NCI-H774 (cell line): ENCODE measurements at places on chromosomes 1 and 21.

GRCh38 chr1:232613752-232614381 lies 16.1 kb downstream of the SIPA1L2 start:
- peak; percentile 63 for DNase-seq

DNA sequence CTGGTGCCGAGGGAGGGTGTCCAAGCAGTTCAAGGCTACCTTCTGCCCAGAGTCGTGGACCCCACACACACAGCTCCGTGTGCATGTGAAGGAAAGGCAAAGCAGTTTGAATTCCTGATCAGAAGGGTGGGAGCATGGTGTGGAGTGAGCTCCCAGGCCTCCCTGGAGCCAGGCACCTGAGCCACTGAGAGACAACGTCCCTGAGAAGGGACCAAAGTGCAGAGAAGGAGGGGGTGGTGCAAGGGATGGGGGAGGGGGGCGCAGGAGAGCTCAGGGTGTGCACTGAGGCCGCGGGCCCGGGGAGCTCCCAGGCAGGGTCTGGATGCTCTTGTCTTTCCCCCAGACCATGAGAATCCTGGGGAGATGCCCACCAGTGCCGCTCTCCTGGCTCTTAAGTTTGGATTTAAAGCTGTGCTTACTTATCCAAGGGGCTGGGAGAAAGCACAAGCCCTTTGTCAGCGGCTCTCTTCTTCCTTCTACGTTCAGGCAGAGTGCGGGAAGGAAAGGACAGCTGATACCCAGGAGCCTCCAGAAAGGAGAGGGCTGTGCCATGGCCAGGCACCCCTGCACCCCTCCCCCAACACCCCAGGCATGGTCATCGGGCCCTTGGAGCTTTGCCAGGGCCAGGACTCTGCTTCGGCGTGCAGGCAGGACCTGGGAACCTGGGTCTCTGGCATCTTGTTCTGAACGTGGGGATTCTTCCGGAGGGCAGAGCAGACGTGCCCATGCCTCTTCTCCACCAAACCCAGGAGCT lies 24.1 kb downstream of the ACTA1 start:
- no peak for DNase-seq

GRCh38 chr1:54600947-54601721 lies 22.2 kb downstream of the FAM151A start:
- no peak for DNase-seq

DNA sequence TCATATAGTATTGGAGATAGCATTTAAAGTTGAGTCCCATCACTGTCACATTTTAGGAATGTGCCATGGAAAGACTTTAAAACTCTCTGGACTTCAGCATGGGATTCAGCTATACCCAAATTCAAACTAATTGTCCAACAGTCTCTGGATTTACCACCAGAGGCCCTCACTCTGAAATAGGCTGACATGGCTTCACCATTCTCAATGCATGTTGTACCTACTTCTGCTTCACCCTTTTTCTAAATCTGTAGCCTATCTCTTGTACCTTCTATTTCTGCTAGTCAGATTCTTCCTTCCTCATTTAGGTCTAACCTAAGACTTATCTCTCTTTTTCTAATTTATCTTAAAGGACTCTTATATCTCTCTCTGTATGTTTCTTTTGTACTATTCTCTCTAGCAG lies 512.7 kb upstream of the ZRANB2 start:
- no peak for DNase-seq

- no peak for DNase-seq
These were observed 763.3 kb upstream of the BRINP3 start for GRCh38 chr1:191240925-191241324.

DNA sequence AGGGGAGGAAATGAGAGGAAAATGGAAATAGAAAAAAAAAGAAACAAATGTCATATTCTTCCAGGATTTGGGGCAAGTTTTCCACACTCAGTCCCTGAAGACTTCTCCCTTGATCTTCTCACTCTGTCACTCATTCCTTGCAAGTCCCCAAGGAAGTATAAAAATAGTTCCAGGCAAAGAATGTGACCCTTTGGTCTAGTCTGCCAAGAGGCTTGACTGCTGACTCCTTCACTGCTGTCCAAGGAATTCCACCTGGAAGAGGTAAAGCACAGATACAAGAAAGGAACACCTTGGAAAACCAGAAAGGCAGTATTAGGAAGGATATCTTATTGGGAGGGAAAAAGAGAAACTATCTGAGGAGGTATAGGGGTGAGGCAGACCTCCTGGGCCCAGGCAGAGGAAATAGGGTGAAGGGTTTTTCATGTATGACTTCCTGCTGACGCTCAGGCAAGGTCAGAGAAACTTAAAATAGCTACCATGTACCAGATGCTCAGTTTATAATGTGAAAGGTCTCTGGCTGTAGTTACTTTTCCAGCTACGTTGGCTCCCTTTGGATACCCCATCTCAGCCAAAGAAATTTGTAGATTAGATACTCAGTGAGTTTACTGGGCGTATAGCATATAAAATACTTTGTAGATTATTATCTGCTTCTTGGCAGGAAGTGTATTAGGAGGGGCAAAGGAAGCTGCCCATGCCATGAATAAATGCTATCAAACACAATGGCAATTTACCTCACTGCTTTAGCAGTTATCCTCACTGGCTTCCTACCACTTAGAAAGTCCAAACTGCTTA lies 2.0 kb upstream of the GJA5 start:
- DNase-seq, result no peak

- no peak for DNase-seq
These were observed 59.4 kb downstream of the C1orf94 start for GRCh38 chr1:34236089-34236488.

- DNase-seq, result no peak
These were observed 13.0 kb downstream of the AGPAT3 start for GRCh38 chr21:43877936-43878575.

GRCh38 chr1:225488676-225489075 lies 60.8 kb upstream of the LBR start:
- DNase-seq, result no peak

DNA sequence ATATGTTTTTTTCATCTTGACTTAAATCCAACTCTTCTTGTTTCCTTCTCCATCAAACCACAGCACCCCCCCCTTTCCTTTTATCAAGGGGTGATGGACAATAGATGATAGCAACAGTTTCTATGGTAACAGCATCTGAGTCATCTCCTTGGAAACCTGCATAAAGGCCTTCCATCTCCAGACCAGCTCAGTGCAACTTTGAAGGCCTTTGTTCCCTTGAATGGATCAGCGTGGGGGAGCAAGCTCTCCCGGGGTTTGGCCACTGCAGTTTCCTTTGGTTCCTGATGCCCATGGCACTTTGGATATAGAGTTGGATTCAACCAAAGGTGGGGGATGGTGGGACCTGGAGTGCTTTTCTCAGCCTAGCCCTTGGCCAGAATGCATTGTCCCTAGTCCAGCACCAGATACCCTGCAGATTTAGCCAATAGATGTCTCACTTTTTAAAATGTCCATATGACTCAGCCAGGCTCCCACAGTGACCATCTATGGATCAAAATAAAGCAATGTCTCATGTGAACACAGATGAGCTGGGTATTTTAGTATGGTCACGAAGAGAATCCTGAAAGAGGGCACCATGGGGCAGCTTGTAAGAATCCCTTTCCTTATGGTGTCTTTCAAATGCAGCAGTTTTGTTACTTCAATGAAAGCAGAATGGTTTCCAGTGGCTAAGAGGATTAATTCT lies 127.7 kb downstream of the SPATA46 start:
- no peak for DNase-seq

DNA sequence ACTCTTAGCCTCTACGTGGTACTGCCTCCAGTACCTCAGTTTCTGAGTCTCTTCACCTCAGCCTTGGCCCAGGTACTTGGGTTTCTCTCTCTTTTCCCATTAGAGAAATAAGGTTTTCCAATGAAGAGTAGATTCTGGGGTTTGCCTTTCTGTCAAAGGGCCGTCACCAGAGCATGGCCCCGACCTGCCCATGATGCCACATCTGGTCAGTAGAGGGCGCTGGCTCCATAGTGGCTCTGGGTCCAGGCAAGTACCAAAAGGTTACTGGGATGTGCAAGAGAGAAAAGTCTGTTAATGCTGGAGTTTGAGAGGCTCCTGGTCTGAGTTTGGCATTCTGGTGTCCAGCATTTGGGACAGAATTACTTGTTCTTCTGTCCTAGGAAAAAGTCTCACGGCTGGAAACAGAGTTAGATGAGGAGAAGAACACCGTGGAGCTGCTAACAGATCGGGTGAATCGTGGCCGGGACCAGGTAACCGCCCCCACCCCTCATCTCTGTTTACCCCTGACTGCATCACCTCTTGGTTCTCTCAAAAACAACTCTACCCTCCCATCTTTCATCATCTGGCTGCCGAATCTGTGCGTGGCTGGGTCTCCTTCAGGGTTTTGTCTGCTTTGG lies 5.3 kb upstream of the TUFT1 start:
- peak; percentile 55 for DNase-seq

DNA sequence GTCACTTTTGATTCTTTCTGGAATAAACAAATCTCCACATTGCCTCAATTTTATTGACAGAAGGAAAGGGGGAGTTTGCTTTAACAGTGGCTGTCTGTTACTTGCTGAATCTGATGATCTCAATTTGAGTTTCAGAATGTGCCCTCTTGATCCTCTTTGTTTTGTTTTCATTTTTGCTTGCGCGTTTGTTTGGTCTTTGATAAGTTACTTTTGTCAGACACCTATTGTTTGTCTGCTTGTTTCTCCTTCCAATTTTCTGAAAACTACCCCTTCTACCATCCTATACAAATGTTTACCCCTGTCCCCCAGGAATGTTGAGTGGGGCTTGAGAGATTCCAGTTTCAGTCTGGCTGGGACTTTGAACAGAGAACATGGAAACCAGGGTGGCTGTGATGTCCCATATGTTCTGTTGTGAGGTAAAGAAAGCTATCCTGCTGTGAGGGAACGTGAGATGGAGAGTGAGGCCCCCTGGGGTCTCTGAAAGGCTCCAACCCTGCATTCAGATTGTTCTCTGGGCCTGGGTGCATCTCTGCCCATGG lies 11.8 kb upstream of the XCL2 start:
- DNase-seq, result no peak

DNA sequence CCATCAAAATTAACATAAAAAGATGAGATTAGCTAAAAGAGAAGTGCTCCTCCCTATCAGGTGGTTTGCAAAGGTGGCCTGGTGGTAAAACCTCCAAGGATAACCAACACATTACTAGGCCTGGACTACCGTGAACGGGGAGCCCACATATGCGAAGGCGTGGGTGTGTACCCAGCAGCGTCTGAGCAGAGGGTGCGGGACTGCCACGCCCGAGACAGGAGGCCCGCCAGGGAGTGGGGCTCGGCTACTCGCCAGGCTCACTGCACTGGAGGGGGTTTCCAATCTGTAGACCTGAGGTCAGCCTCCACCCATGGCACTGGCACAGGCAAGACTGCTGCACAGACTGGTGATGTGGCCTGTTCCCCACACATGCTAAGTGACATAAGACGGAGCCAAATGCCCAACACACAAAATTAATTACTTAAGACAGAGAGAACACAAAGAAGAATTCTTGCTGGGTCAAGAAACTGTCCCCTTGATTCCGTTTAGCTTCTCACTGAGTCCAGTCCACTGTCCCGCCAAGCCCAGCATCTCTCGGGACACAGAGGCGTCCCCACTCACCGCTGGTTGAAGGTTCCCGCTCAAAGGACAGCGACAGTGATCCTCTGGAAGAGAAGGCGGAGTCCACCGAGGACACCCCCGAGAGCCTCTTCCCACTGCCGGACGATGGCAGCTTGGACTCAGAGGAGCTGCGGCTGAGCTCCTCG lies 23.4 kb downstream of the RIPK4 start:
- DNase-seq, result no peak

DNA sequence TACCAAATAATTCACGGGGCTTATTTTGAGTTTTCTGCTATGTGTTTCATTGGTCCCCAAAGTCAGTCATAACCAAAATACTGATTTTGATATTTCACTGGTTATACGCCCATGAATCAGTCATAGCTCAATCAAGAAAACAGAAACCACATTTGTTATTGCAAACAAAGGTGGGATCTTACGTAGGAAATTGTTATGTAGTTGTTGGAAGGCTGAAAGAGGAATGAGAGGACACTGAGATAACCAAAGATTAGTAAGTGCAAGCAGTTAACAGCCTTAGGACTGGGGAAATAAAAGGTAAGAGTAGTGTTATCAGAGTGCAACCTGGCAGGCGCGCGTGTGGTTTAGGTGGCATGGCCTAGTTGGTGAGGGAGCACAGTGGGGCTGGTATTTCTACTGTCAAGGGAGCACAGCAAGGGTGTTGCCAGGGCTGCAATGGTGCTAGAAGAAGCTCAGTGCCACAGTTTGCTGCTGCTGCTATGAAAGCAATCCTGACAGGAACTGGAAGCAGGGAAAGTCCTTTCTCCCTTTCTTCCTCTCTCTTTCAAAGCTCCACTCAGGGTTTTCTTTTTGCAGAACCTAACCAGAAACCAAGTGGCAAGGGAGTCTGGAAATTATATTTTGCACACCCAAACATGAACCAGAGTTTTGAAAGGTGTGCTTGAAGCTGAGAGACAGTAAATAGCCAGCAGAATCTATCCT lies 33.7 kb downstream of the RTCA start:
- DNase-seq, result no peak

- DNase-seq, result no peak
These were observed 3.5 kb downstream of the RGL1 start for GRCh38 chr1:183808296-183809027.

- no peak for DNase-seq
These were observed 17.1 kb downstream of the CACHD1 start for GRCh38 chr1:64487061-64487460.

GRCh38 chr1:232899268-232899667 lies 51.1 kb upstream of the NTPCR start:
- peak; percentile 76 for DNase-seq

DNA sequence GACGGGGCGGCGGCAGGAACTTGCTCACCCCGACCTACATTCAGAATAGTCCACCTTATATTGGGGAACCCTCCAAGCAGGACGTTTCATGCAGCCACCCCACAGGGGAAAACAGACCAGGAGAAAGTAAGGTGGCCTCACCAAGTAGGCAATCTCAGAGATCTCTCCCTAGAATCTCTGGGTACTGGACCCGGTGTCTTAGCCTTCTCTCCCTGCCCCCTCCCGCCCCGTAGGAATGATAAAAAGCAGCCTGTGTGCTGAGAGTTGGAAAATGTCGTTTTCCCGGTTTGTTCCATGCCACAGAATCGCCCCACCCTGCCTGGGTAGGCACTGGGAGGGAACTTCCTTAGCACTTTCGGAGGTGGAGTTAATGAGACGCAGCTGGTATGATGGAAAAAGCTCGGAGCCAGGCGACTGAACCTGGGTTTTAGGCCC lies 789 bp upstream of the PTPN14 start:
- DNase-seq, result no peak

- no peak for DNase-seq
These were observed 194.5 kb downstream of the LHX8 start for GRCh38 chr1:75328691-75329090.

- DNase-seq, result no peak
These were observed 97.9 kb downstream of the RIPK4 start for GRCh38 chr21:41668686-41669532.
